Stimulated activated CD8-positive, alpha-beta memory T cell treated with anti-CD3 and anti-CD28 coated beads, Interleukin-7, amount 100 ng/mL, for 1 hour (primary cell): ENCODE measurements at places on chromosomes 11 and 22.

GRCh38 chr22:26131589-26132154 is 37.6 kb upstream of the SEZ6L start:
- DNase-seq: no peak

- no peak for DNase-seq
These were observed 108.7 kb upstream of the SNX19 start for GRCh38 chr11:131025020-131025419.

GRCh38 chr11:9691865-9692264 is 28.0 kb downstream of the SWAP70 start:
- no peak for DNase-seq

- DNase-seq: no peak
These were observed at the start of gene F2 for GRCh38 chr11:46719048-46719542. Gene F2 (plus strand): TSS chr11:46719213. CDS start chr11:46719236, 23 bp downstream.

DNA sequence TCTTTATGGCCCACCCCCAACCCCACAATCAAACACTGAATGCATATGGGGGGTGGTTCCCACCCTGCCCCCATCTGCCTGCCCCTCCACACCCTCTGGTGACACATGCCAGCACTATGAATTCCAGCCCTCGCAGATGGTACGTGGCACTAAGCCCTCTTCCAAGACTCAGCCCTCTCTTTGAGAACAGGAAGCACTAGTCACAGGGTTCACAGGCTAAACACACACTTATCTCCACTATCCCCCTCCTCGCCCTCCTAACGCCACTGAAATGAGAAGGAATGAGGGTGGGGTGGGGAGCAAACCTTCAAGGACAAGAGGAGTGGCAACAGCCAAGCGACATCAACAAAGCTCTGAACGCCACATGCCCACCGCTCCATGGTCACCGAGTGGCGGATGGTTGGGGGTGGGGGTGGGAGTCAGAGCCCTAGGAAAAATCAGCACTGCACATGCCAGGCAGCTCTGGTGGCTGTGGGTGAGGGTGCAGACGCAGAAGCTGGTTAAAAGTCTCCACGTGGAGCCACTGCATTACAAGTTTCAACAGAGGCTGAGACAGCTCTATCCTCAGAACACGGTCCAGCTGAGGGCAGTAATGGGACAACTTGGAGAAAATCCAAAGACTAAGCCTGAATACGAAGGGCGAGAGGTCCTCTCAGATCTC is 33.6 kb downstream of the TMEM184B start:
- no peak for DNase-seq
